Inflammatory macrophage (primary cell): ENCODE measurements at places on chromosomes 5 and 9.

DNA sequence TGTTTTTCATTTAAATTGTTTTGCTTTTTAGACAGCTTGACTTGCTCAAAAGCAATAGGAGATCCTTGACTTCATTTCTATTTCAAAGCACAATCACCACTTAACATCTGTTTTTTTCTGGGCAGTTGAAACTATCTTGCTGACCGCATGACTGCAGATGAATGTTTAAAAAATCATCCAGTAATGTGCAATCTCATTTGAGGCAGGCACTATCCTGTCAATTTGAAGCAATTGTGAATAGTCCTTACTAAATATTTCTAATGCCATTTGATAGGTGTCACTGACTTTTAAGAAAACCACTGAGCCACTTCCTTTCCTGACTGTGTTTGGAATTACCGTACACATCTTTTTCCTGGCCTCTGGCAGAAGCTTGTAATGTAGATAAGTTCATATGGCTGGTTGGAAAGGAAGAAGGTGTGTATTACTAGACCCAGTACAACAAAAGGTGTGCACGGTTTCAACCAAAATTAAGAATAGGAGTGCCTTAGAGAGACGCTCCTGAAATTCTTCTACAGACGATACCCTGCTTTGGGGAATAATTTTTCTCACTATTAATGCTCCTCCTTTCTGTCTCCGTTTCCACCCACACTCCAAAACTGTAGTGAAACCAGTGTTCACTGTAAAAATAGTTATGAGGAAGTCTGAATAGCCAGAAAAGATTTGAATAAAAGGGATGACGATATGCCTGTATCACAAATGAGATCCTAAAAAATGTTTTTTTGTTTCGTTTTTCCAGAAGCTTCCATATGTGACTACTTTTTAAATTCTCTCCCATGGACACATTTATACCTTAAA, 136.7 kb upstream of the MOCS2 start:
- DNase-seq, result no peak

DNA sequence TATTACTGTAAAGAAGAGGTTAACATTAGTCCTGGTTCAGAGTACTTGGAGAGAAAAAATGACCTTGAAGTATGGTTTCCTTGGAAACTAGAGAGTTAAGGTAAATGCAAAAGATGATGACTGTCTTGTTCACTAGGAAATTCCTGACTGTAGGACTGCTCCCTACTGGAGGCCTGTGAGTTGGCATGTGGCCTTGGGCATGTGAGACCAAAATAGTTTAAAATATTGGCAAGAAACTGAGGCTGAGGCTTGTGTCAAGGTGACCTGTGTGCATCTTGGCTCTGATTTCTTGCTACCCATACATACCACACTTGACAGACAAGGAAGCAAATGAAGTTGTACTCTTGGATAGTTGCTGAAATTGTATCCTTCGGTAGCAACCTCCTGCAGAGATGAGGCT, 96.5 kb downstream of the TARS1 start:
- DNase-seq, result no peak

DNA sequence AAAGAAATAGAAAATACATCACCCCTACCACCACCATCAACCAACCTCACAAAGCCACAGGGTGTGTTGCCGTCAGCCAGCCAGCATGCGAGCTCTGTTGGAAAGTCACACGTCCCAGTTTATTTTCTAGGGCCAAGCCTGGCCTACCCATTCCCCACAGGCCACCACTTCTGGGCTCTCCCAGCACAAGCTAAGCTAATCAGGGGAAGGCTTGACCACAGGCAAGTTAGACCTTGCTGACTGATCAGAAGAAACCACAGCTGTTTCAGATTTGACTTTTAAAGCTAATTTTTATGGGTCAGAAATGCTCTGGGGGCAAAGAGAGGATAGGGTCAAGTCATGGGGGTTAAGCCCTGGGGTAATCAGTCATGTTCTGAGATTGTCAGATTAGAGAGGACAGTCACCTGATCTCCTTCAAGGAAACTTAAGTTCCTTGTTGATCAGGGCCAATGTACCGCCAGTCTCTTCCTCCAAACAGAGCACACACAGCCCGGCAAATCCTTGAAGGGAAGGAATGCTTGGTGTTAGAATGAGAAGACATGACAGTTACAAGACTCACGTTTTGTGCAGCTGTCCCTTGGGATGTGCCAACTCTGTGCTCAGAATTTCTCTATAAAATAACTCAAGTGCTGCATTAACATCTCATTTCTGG, 7.6 kb downstream of the SHB start:
- no peak for DNase-seq

DNA sequence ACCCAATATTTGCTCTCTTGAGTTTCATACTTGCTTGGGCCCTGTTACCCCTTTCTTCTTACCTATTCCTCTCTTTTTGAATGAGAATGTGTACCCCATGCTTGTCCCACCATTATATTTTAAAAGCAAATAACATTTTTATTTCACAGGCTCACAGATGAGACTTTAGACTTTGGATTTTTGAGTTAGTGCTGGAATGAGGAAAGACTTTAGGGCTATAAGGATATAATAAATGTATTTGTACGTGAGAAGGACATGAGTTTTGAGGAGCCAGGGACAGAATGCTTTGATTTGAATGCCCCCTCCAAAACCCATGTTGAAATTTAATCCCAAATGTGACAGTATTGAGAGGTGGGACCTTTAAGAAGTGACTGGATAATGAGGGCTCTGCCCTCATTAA, 33.1 kb upstream of the TNPO1 start:
- DNase-seq, result no peak

GRCh38 chr5:150153957-150154617, 1.6 kb downstream of the PDGFRB start:
- peak; percentile 60 for DNase-seq

GRCh38 chr9:108211411-108211955, 644.3 kb downstream of the ACTL7B start:
- no peak for DNase-seq

DNA sequence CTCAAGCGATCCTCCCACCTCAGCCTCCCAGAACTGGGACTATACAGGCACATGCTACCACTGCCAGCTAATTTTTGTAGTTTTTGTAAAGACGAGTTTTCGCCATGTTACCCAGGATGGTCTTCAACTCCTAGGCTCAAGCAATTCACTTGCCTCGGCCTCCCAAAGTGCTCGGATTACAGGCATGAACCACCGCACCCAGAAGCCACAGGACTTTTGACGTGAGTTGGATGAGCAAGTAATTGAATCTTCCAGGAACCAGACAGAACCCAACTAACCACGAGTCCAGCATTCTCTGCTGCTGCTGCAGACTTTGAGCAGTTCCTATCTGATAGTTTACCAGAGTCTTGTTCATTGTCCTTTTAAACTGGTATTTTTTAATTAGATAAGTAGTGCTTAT, 9.6 kb upstream of the ATP6V0E1 start:
- no peak for DNase-seq

- DNase-seq, result peak; percentile 94
These were observed 75.4 kb downstream of the SLC38A9 start for GRCh38 chr5:55636683-55637082.

GRCh38 chr5:168879331-168879730, 300.2 kb upstream of the PANK3 start:
- DNase-seq, result no peak

GRCh38 chr5:91366551-91366950, 16.6 kb downstream of the ARRDC3 start:
- DNase-seq, result no peak

DNA sequence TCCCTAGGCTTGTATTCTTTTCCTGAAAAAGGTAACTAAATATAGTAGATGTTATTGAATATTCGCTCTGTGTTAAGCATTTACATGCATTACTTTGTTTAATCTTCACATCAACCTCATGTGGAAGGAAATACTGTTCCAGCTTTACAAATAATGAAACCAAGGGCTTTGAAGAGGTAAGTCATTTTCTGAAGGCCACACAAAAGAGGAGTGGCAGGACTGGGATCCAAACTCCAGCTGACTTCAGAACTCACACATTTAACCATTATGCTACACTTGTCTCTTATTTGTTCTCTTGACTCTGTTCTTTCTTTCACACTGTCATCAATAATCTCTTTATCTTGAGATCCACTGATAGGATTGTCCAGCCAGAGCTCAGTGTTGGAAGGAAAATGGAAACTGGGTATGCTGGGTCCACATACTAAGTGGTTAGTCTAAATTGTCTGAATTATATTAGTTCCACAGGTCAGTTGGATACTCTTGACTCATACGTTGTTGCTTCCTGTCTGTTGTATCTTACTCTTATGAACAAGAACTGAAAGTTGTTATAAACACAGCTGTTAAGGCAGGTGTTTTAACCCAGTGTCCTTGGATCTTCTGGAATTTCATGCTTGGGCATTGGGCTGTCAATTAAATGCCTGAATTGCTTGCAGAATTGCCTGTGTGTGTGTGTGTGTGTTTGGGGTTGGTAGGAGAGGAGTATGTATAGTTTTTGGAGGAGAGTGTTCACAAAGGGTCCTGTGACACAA, 65.6 kb downstream of the TLE4 start:
- DNase-seq, result no peak

DNA sequence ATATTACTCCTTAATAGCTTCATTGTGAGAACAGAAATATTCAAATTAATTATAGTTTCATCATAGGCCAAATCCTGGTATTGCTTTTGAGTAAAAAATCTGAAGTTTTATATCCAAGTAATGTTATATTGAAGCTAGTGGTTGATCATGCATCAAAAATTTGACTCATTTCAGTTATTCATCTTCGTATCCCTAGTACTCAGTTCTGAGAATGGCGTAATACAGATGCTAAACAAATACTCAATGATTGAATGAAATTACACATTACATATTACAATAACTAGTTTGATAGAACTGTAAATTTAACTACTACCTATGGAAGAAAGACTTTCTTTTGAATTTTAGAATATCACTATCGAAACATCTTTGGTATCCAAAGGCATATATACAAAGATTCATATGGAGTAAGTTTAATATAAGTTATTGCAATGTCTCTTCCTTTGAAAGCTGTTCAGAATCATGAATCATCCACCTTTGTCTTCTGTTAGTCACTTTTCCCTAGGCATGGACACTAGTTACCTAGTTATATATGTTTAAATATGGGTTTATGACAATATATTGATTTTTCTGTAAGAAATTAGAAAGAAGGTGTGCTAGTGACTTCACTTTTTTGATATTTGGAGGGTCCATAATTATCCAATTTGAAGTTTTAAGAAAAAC, 5.0 kb upstream of the ZNF462 start:
- no peak for DNase-seq

GRCh38 chr5:170135796-170136490, 30.2 kb downstream of the FOXI1 start:
- no peak for DNase-seq

GRCh38 chr5:142779163-142779840, 9.1 kb downstream of the ARHGAP26 start:
- no peak for DNase-seq

DNA sequence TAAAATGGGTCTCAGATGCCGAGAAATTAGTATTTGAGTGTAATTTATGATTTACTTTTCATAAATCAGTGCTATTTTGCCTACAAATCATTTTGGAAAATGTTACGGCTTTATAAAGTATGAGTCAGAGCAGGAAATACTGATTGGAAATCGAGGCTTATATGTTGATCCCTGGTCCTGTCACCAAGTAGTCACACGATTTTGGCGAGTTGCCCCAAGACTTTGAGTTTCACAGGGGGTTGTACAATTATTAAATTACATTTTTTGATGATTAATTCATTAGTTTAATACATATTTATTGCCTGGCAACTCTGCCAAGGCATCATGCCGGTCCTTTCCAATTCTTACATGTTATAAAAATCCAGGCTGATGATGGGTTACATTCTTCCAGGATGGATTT, 443.9 kb upstream of the KLF4 start:
- no peak for DNase-seq

DNA sequence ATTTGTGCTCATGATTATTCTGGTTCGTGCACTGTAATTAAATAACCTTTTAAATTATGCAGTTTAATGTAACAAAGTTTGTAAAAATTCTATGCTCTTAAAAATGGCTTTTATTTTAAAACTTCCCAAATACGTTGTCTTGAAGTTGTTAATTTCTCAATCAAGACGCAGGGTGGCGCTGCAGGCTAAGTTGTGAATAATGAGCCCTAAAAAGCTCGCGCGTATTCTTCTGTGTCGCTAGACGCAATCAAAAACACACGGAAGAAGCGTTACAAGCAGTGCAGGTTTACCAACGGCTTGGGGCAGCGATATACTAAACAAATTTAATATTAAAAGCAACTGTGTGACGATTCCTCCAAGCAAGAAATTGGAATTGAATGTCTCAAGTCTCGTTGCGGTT, at the start of gene PCDHB4:
Gene PCDHB4 (plus strand): TSS at position 256 of the 400 bp plus-strand sequence. CDS start 181 bp downstream, outside the sequence.
- DNase-seq, result no peak

DNA sequence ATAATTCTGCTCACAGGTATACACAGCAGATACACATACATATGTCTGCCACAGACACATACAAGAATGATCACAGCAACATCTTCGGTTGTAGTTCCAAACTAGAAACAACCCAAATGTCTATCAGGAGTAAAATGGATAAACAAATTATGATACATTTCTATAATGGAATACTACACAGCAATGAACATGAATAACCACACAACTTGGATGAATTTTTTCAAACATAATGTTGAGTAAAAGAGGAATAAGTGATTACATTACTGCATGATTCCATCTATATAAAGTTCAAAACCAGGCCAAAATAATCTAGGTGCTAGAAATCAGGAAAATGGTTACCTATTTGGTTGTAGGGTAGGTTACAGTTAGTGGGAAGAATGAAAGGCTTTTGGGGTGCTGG, 4.6 kb upstream of the EGFLAM start:
- no peak for DNase-seq

DNA sequence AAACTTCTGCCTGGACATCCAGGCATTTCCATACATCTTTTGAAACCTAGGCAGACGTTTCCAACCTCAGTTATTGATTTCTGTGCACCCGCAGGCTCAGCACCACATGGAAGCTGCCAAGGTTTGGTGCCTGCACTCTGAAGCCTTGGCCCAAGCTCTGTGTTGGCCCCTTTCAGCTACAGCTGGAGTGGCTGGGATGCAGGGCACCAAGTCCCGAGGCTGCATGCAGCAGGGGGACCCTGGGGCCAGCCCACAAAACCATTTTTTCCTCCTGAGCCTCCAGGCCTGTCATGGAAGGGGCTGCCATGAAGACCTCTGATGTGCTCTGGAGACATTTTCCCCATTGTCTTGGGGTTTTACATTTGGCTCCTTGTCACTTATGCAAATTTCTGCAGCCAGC, 49.9 kb downstream of the NFX1 start:
- DNase-seq, result no peak

- no peak for DNase-seq
These were observed 85.0 kb downstream of the WDR41 start for GRCh38 chr5:77407152-77407551.

DNA sequence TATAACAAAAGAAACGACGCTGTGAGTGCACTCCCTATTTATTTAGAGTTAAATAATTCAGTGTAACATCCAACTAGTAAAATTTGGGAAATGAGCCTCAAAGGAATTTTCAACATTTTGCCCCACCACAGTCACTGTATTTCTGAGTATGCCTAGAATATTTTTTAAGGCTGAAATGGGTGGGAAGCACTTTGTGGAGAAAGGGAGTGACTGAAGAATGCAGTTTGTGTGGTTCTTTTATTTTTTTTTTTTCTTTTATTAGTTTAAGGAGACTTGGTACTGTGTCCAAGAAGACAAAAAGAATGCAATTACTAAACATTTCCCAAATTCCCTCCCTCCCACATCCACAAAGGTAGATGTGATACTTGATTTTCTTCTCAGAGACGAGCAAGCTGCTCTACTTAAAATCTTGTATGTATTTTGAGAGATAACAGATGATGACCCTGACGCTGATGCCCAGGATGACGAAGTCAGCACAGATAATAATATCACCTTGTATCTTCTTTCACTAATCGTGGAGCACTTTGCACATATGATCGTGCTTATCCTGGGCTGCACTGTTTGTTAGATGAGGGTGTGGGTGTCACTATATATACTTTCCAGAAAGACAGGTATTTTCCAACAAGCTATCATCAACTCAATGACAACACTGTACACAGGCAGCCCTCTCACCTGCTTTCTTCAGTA, 586.3 kb downstream of the RAB3C start:
- DNase-seq, result no peak
